CD8-positive, alpha-beta memory T cell (primary cell): ENCODE measurements at places on chromosomes 1 and 21. TPM values are rescaled to one million over a fixed set of nuclear protein-coding genes. Genes with fewer than 3 reads are reported as not detected.

The B3GALT2 gene
- 2.9 TPM for polyA plus RNA-seq

The LRRC42 gene
- polyA plus RNA-seq, result 8.3 TPM

The PRMT6 gene
- polyA plus RNA-seq, result 17.4 TPM

The TNFRSF9 gene
- polyA plus RNA-seq, result 14.4 TPM

The AADACL4 gene
- not detected for polyA plus RNA-seq

The KCNT2 gene
- not detected for polyA plus RNA-seq

DNA sequence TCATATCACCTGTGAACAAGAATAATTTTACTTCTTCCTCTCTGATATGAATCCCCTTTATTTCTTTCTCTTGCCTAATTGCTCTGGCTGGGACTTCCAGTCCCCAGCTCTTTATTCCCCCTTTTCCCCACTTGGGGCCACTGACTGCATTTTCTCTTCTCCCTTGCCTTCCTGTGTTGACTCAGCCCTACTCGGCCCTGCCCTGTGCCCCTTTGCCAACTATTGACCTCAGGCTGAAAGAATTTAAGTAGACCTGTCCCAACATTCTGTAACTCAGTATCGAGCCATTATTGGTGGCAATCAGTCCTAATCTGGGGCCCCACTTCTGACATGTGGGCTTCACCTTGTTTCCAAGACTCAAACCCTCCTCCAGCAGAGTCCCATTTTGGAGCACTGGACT, 60.6 kb upstream of the STUM start:
- no peak for DNase-seq

DNA sequence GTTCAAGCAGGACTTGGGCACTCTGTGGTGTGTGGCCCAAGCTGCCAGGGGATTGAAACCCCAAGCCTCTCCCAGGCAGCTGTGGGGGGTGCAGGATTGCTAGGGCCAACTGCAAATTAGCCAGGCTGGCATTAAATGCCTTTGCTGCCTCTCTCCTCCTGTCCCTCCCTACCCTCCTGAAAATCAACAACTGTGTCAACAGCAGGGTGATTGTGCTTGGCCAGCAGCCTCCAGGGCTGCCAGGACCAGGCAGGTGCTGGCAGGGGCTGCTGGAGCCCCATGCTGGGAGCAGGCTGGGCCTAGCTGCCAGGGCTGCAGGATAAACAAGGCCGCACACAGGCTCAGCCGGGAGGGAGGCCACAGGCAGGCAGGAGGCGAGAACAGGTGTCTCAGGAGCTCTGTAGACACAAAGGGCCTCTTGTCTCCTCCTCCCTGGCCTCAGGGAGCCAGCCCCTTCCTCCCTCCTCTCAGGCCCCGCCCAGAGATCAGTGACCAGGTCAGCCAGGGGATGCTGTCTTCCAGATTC, 11.4 kb downstream of the SOX13 start:
- peak; percentile 18 for DNase-seq

- no peak for DNase-seq
Observed at GRCh38 chr21:27741736-27742135, 774.8 kb upstream of the ADAMTS5 start.

- no peak for DNase-seq
Observed at GRCh38 chr1:57063406-57064125, 97.8 kb upstream of the C8B start.
